Fibroblast of lung (primary cell): ENCODE measurements at places on chromosomes 12 and 14. TPM values are rescaled to one million over a fixed set of nuclear protein-coding genes. Genes with fewer than 3 reads are reported as not detected.

WDR89 gene
- total RNA-seq: 11.1 and 13.9 TPM in 2 replicates

TMEM132C gene
- under 0.01 TPM in 1 of 2 replicates, not detected in the other for total RNA-seq

DNA sequence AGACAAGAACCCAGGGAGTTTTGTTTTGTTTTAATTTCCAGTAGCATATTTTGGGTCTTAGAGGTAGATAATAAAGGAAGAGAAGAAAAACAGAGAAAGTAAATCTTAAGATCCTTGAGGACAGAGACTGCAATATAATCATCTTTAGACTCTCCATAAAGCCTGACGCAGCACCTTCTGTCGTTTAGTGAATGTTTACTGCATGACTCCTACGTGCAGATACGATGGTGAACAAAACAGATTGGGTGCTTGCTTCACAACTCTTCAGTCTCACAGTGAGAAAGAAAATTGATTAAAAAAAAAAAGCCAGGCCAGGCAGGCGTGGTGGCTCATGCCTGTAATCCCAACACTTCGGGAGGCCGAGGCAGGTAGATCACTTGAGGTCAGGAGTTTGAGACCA, 86.9 kb downstream of the STON2 start:
- no peak for DNase-seq

- peak; percentile 100 for DNase-seq
Measured at GRCh38 chr14:71142375-71143038, 235.2 kb downstream of the PCNX1 start.

DNA sequence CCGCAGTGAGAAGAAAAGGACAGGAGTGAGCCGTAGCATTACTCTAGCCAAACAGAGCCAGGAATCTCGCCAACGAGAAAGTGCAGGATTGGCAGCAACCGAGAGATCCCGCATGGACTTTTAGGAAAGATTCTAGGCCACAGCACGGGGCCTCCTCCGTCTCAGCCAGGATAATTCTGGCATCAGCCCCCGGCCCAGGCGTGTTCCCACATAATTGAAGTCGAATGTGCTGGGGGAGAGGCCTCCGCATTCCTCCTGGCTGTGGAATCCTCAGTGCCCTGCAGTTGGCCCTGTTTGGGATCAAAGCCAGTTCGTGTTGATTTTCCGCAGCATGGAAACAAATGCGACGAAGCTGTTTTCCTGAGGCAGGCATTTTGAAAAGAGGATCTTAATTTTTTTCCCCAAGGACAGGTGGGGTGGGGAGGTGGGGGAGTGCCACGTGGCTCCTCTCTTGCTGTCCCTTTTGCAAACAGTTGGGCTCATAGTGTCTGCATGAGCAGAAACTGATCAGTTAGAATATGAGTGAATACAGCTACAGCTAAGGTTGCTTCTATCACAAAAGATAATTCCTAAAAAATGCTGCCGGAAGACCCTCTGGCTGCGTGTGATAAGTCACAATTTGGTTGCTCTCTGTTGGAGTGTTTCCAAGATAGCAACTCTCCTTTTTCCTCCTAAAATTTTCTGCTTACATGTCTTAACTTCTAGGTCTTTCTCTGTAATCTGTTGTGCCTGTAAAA, 37.3 kb upstream of the ATXN2 start:
- peak; percentile 82 for DNase-seq

- no peak for DNase-seq
Measured at GRCh38 chr12:131751335-131751734, 40.4 kb downstream of the SFSWAP start.

- DNase-seq: peak; percentile 73
Measured at GRCh38 chr14:70448633-70449340, 3.2 kb upstream of the ADAM21 start.
